Prostate gland (tissue), 2 donors: ENCODE measurements at places on chromosomes 5 and 9. TPM values are rescaled to one million over a fixed set of nuclear protein-coding genes. Genes with fewer than 3 reads are reported as not detected.

DNA sequence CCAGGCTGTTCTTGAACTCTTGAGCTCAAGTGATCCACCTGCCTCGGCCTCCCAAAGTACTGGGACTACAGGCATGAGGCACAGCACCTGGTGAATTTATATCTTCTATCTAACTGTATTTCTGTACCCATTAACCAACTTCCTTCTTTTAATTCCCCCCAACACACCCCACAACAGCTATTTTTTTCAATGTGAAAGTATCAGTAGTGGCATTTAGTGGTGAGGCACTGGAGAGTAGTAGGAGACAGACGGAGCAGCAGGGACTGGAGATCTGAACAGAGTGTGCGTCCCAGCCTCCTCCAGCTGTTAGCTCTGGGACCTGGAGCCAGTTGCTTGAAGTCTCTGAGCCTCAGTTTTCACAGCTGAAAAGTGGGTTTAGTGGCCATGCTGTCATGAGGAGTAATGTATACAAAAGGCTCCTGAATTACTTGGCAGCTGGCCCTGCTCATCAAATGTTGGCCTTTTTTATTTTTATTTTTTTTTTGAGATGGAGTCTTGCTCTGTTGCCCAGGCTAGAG lies 11.0 kb upstream of the EEIG1 start:
- no peak for DNase-seq

- no peak for DNase-seq
These were observed 2.9 kb downstream of the SNX18 start for GRCh38 chr5:54520438-54520846.

GRCh38 chr9:69428017-69428785 lies 103.2 kb downstream of the ENTREP1 start:
- DNase-seq = no peak

- DNase-seq = no peak
These were observed 72.9 kb upstream of the NIPAL4 start for GRCh38 chr5:157387041-157387563.

GRCh38 chr9:109759589-109759988 lies 20.4 kb upstream of the PALM2AKAP2 start:
- DNase-seq = no peak

ZNF454 gene
- 4.7 TPM for total RNA-seq

SNCAIP gene
- 8.2 TPM for total RNA-seq

FYB1 gene
- total RNA-seq = 4.0 TPM
